ENCODE measurements at places on chromosomes 5 and 9. TPM values are rescaled to one million over a fixed set of nuclear protein-coding genes. Genes with fewer than 3 reads are reported as not detected.

- H3K4me1 ChIP-seq, result no peaks in the 10 kb centered on the region
- H3K36me3 ChIP-seq, result peaks cover 5% of the 10 kb centered on the region
- no peak for DNase-seq
- H3K27ac ChIP-seq, result no peak overlapping the region
- H3K27me3 ChIP-seq, result no peaks in the 10 kb centered on the region
These were observed 27.5 kb downstream of the SREK1 start for GRCh38 chr5:66171349-66172344.

DNA sequence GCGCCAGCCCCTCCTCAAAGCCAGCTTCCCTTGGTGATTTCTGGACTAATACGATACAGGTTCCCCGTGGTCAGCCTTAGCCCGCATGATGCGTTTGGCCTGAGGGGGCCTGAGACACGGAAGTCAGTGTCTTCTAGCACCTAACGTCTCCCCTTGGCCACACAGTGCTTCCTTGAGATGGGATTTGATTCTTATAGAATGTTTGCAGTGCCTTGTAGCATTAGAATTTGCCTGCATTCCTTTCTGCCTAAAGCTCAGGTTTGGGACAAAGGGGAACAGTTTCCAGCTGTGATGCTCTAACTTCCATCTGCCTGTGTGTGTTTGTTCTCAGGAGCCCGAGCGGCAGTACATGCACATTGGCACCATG lies 34.4 kb downstream of the CFAP90 start:
- no peak overlapping the region for H3K27ac ChIP-seq
- no peak for DNase-seq
- H3K27me3 ChIP-seq, result no peaks in the 10 kb centered on the region
- H3K4me3 ChIP-seq, result no peak overlapping the region
- peaks cover 7% of the 10 kb centered on the region for H3K4me1 ChIP-seq

DNA sequence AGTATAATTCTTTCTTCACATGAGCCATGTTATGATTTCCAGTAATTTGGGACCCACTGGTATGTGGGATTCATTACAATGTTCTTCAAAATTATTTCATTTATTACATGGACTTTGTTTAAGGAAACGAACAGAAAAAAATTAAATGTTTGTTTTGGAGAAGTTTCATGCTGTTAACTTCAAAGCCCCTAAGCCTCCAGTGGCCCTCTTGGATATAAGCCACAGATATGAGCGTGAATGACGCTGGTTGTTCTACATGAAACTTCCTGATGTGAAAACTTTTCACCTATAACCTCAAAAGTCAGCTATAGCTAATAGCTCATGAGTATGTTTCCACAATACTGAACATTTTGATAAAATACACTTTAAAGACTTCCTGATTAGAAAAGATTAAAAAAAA lies 334.2 kb downstream of the PDE4D start:
- no peak for DNase-seq
- no peak overlapping the region for H3K27ac ChIP-seq
- H3K4me3 ChIP-seq, result no peak overlapping the region
- H3K4me1 ChIP-seq, result peaks cover 10% of the 10 kb centered on the region
- H3K36me3 ChIP-seq, result no peaks in the 10 kb centered on the region

GRCh38 chr9:73154722-73155121 lies 3.1 kb downstream of the ANXA1 start:
- H3K36me3 ChIP-seq, result peaks cover 8% of the 10 kb centered on the region
- DNase-seq, result no peak
- H3K4me1 ChIP-seq, result peaks cover 68% of the 10 kb centered on the region
- no peaks in the 10 kb centered on the region for H3K27me3 ChIP-seq
- peak overlapping the region; percentile 84 for H3K27ac ChIP-seq

DNA sequence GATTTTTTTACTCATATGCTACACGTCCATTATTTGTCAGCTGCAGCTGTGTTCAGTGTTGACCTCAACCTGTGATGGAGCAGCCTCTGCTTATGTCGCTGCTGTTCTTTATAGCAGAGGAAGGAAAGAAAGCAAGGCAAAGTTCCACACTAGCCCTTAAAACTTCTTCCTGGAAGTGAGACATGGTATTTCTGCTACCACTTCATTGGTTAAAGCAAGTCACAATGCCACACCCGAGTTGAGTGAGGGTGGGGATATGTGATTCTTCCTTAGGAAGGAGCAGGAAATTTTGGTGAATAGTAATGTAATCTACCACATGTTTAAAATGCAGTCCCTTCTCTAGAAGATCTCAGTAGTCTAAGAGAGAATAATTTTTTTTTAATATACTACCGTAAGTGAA lies 224.8 kb upstream of the DMRT1 start:
- no peaks in the 10 kb centered on the region for H3K27me3 ChIP-seq
- peaks cover 8% of the 10 kb centered on the region for H3K4me1 ChIP-seq
- H3K36me3 ChIP-seq, result no peaks in the 10 kb centered on the region
- H3K27ac ChIP-seq, result no peak overlapping the region

- DNase-seq, result no peak
- no peak overlapping the region for H3K27ac ChIP-seq
- H3K4me1 ChIP-seq, result peaks cover 13% of the 10 kb centered on the region
- H3K4me3 ChIP-seq, result peak overlapping the region; percentile 83
These were observed 448 bp upstream of the GPRIN1 start for GRCh38 chr5:176610435-176610773.

- H3K27me3 ChIP-seq, result no peaks in the 10 kb centered on the region
- H3K36me3 ChIP-seq, result no peaks in the 10 kb centered on the region
- H3K4me3 ChIP-seq, result no peak overlapping the region
- DNase-seq, result no peak
These were observed 332.3 kb upstream of the KLF9 start for GRCh38 chr9:70746760-70747159.

GRCh38 chr5:56088967-56089829 lies 94.4 kb upstream of the IL6ST start:
- DNase-seq, result no peak
- no peaks in the 10 kb centered on the region for H3K36me3 ChIP-seq
- no peak overlapping the region for H3K27ac ChIP-seq
- no peaks in the 10 kb centered on the region for H3K27me3 ChIP-seq

DNA sequence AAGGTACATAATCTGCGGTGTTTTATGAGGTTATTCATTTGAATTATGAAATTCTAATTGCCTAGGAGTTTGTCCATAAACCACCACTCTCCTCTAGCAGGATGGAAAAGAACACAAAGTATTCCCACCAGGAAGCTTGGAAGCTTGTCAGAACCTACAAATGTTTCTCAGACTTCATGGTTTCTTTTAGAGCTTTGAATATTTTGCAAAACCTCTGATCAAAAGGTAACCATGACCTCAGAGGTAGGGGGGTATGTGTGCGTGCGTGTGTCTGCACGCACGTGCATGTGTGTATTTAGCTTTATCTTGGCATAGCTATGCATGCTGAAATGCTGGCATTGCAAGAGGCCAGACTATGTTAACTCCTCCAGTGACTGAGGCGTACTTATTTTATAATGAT lies 847.0 kb downstream of the TLE1 start:
- no peaks in the 10 kb centered on the region for H3K4me1 ChIP-seq
- no peaks in the 10 kb centered on the region for H3K27me3 ChIP-seq
- H3K4me3 ChIP-seq, result no peak overlapping the region

- no peak overlapping the region for H3K4me3 ChIP-seq
- H3K4me1 ChIP-seq, result no peaks in the 10 kb centered on the region
- DNase-seq, result no peak
- H3K36me3 ChIP-seq, result peaks cover 3% of the 10 kb centered on the region
- no peak overlapping the region for H3K27ac ChIP-seq
- H3K27me3 ChIP-seq, result no peaks in the 10 kb centered on the region
These were observed 599.9 kb downstream of the RAB3C start for GRCh38 chr5:59182760-59183159.

- H3K27ac ChIP-seq, result no peak overlapping the region
- DNase-seq, result no peak
- no peak overlapping the region for H3K4me3 ChIP-seq
- no peaks in the 10 kb centered on the region for H3K36me3 ChIP-seq
These were observed 42.1 kb upstream of the DIRAS2 start for GRCh38 chr9:90684736-90685135.

GRCh38 chr5:15516486-15516885 lies 16.5 kb downstream of the FBXL7 start:
- no peak for DNase-seq
- no peaks in the 10 kb centered on the region for H3K36me3 ChIP-seq
- H3K4me3 ChIP-seq, result no peak overlapping the region
- no peak overlapping the region for H3K27ac ChIP-seq
- no peaks in the 10 kb centered on the region for H3K27me3 ChIP-seq

- H3K27me3 ChIP-seq, result no peaks in the 10 kb centered on the region
- peak; percentile 10 for DNase-seq
- H3K36me3 ChIP-seq, result no peaks in the 10 kb centered on the region
- no peak overlapping the region for H3K27ac ChIP-seq
- no peaks in the 10 kb centered on the region for H3K4me1 ChIP-seq
These were observed 9.5 kb upstream of the P4HA2 start for GRCh38 chr5:132237141-132237540.

DNA sequence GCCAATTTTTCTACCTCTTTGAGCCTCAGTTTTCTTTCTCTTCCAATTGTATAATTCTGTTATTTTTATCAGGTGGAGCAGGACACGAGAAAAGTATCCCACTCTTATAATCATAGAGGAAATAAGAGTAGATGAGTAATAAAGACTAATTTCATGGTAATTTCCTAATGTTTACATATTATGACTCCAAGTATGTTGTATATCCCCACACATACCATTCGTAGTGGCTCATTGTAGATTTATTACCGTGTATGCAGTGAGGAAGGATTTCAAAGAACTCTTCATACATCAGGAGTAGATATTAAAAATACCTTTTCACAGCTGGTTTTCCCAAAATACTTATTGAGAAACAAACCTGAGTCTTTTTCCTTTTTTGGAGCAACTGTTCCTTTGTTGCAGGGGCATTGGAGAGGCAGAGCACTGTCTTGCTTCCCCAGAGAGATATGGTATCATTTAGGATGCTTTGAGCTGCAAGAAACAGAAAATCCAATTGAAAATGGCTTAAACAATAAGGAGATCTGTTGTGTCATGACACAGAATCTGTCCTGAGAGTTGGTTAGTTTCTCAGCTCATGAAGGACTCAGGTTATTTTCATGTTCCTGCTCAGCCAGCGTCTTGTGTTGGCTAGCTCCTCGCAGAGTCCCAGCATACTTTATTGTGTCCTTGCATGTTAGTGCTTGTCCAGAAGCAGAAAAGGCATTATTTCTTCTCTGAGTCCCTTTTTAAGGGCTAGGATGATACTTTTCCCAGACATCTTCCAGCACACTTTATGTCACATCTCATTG lies 291.2 kb downstream of the ARHGAP26 start:
- H3K27me3 ChIP-seq, result no peaks in the 10 kb centered on the region
- H3K4me3 ChIP-seq, result no peak overlapping the region
- DNase-seq, result no peak
- H3K27ac ChIP-seq, result no peak overlapping the region

DNA sequence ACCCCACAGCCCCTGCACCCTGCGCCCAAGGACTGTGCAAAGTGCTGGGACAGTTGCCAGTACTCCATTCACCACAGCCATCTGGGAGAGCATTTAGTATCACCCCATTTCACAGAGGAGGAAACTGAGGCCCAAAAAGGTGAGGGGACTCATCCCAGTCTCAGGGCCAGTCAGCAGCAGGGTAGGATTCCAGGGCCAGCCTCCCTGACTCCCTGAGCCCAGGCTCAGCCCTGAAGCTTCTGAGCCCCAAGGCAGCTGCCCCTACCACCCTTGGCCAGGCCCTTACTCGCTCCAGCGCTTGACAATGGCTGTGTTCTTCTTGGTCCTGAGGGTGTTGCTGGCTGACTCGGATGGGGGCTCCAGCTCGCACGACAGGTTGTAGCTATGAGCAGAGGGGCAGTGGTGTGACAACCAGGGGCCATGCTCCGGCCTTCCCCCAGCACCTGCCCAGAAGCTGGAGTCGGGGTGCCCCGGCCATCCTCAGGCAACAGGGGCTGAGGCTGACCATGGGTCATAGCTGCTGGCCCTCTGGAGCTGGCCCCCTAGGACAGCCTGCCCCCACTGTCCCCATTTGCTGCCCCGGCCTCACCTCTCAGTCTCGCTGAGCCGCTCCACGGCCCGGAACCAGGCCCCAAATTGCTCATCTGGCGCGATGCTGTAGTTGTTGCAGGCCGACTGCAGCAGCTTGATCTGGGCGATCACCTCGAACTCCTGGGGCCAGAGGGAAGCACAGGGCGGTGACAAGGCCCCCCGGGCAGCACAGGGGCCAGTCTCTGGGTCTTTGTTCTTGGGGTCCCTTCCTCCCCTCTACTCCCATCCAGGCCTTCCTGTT lies 18.6 kb downstream of the RALGDS start:
- no peak overlapping the region for H3K27ac ChIP-seq
- H3K4me1 ChIP-seq, result peaks cover 8% of the 10 kb centered on the region
- H3K27me3 ChIP-seq, result no peaks in the 10 kb centered on the region
- no peak for DNase-seq
- no peak overlapping the region for H3K4me3 ChIP-seq

- no peaks in the 10 kb centered on the region for H3K4me1 ChIP-seq
- no peak for DNase-seq
- H3K4me3 ChIP-seq, result no peak overlapping the region
These were observed 30.1 kb downstream of the PSD2 start for GRCh38 chr5:139825690-139826089.

DNA sequence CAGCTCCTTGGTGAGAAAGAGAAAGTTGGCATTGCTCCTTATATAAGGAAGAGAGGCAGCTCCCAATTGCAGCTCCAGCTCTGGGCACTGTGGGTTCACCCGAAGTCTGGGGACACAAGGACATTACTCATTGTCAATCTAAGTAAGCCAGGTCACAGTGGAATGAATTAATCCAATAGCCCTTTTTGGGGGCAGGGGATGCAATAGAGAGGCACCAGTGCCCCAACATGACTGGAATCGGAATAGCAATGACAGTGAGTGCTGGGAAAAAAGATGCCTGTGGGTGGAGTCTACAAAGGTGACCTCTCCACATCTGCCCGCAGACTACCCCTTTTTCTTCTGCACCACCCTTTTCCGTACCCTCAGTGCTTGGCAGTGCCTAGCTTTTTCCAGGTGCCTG lies 11.1 kb upstream of the NEUROG1 start:
- peaks cover 18% of the 10 kb centered on the region for H3K4me1 ChIP-seq
- no peak for DNase-seq
- H3K27me3 ChIP-seq, result peaks cover 21% of the 10 kb centered on the region
- H3K4me3 ChIP-seq, result no peak overlapping the region
- H3K36me3 ChIP-seq, result no peaks in the 10 kb centered on the region

GRCh38 chr5:116411101-116411571 lies 163.5 kb downstream of the SEMA6A start:
- H3K4me1 ChIP-seq, result no peaks in the 10 kb centered on the region
- no peaks in the 10 kb centered on the region for H3K27me3 ChIP-seq
- no peak for DNase-seq
- no peak overlapping the region for H3K4me3 ChIP-seq

- DNase-seq, result no peak
- H3K4me3 ChIP-seq, result no peak overlapping the region
- no peaks in the 10 kb centered on the region for H3K36me3 ChIP-seq
- no peaks in the 10 kb centered on the region for H3K4me1 ChIP-seq
These were observed 378.5 kb downstream of the PLK2 start for GRCh38 chr5:58081435-58081834.

- DNase-seq, result no peak
- no peak overlapping the region for H3K27ac ChIP-seq
- H3K4me3 ChIP-seq, result no peak overlapping the region
- H3K4me1 ChIP-seq, result no peaks in the 10 kb centered on the region
- no peaks in the 10 kb centered on the region for H3K27me3 ChIP-seq
- H3K36me3 ChIP-seq, result no peaks in the 10 kb centered on the region
These were observed 47.5 kb upstream of the CPLX2 start for GRCh38 chr5:175823731-175824525.

HSD17B4 gene
- 379 TPM for total RNA-seq

ANKRD34B gene
- total RNA-seq, result not detected

AMBP gene
- total RNA-seq, result not detected

B4GALT7 gene
- 25.8 TPM for total RNA-seq

OR1J2 gene
- total RNA-seq, result not detected

ALDH1A1 gene
- 230 TPM for total RNA-seq

OR1L1 gene
- total RNA-seq, result not detected

Measured in upper lobe of left lung (tissue), 6 donors.